ENCODE measurements at places on chromosomes 7 and 10.

DNA sequence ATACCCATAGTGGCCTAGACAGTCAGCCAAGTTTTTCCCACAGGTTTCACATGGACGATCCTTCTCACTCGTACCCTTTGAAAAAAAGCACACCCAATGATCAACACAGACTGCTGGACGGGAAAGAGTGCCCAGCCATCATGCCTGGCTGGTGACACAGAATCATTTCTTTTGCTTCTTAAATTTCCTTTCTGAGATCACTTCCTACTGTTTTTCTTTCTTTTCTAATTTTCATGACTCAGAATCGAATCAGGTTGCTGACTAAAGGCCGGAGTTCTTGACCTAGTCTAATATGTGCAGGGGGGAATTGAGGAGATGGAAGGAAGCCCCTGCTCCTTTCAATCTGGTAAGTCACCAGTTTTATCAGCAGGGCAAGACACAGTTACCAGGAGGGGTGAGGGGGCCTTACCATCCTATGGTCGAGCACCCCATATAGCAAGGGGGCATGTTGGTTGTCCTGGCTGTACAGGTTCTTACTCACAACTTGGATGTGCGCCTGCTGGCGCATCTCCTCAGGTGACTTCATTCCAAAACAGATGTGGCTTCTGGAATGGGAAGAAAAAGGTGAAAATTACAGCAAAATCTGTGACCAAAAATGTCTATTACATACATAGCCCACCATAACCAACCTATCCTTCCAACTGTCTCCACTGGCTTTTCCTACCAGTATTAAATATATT, 3.5 kb downstream of the POLR3A start:
- no peak for DNase-seq

- DNase-seq, result no peak
These were observed 15.6 kb upstream of the SH3PXD2A start for GRCh38 chr10:103871006-103871405.

DNA sequence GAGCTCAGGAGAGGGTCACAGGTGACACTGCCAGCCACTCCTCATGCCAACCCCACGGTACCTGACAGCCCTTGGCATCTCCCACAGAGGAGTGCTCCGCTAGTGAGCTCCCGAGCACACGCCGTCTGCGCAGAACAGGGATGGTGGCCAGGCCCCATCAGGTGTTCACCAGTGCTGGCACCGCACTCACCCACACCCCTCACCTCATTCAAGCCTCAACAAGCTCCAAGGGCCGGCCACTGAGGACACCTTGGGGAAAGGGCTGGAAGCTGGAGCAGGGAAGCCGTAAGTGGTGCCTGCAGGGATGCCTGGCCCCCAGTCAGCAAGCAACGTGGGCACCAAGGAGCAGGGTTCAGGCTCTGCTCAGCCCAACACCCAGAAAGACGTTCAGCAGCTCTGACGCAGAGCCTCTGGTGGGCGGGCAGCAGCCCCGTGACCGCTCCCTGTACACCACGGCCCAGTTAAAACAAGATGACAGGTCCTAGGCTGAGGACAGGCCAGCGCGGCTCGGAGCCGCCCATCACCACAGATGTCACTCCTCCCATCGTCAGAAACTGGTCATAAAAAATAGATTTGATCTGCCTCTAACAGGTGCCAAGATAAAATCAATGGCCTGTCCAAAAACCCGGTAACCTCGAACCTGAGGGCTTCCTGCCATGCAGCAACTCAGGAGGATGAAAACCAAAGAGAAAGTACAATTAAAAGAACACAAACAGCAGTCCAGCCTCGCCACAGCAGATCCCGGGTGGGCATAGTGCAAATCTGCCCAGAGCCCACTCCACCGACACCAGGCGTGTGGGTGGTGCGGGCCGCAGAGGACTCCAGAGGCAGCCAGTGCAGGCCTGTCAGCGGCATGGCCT, 275.9 kb downstream of the MAD1L1 start:
- no peak for DNase-seq

DNA sequence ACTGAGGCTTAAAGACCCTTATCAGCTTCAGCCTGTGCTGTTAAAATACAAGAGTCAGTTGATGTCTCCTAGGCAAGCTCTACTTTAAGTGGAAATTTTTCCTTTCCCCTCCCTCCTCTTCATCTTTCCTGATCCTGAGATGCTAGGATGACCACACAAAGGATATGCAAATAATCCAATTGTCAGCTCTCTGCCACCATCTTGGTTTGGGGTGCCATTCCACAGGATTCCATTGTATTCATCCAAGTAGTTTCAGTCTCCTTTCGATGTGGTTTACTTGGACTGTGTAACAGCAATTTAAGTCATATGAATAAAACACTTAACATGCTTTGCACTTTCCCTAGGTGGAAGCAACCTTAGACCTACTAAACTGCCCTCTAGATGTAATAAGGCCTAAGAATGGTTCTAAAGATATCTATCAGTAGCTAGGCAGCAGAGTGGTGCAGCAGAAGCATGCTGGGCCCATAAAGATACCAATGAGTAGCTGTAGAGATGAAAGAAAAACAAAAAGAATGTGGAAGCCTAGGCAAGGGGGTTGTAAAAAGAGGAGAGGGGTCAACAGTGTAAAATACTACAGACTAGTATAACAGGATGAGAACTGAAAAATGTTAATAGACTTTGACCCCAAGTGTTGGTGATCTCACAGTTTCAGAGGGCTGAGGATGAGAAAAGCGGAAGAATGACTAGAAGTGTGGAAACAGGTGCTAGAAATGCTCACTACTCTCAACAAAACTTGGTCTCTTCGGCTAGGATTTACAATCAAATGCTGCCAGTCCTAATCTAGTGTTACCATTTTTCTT, 2.4 kb upstream of the CFAP69 start:
- DNase-seq, result no peak

- no peak for DNase-seq
These were observed 8.4 kb upstream of the RBM28 start for GRCh38 chr7:128352153-128352537.
